Naive thymus-derived CD8-positive, alpha-beta T cell (primary cell): ENCODE measurements at places on chromosomes 3 and 15.

GRCh38 chr3:120274739-120275167, 10.3 kb downstream of the GPR156 start:
- no peak for DNase-seq

- no peak for DNase-seq
Measured at GRCh38 chr3:184719709-184720108, 7.8 kb upstream of the MAGEF1 start.

- no peak for DNase-seq
Measured at GRCh38 chr15:78365917-78366316, 25.8 kb downstream of the CRABP1 start.

GRCh38 chr3:114418107-114418506, 124.3 kb downstream of the TIGIT start:
- no peak for DNase-seq

- DNase-seq = no peak
Measured at GRCh38 chr3:122623031-122623829, 45.8 kb downstream of the PARP15 start.

- no peak for DNase-seq
Measured at GRCh38 chr3:127476936-127477335, 113.6 kb downstream of the TPRA1 start.

- DNase-seq = no peak
Measured at GRCh38 chr15:73632670-73633058, 525 bp downstream of the NPTN start.

- DNase-seq = no peak
Measured at GRCh38 chr15:83613714-83614113, 40.2 kb upstream of the ADAMTSL3 start.
